ENCODE measurements at places on chromosomes 11 and 22. TPM values are rescaled to one million over a fixed set of nuclear protein-coding genes. Genes with fewer than 3 reads are reported as not detected.

- H3K4me3 ChIP-seq, result no peak overlapping the region
- no peaks in the 10 kb centered on the region for H3K27me3 ChIP-seq
- H3K27ac ChIP-seq, result no peak overlapping the region
- DNase-seq, result no peak
Observed at GRCh38 chr11:114098927-114099326, 39.4 kb downstream of the ZBTB16 start.

DNA sequence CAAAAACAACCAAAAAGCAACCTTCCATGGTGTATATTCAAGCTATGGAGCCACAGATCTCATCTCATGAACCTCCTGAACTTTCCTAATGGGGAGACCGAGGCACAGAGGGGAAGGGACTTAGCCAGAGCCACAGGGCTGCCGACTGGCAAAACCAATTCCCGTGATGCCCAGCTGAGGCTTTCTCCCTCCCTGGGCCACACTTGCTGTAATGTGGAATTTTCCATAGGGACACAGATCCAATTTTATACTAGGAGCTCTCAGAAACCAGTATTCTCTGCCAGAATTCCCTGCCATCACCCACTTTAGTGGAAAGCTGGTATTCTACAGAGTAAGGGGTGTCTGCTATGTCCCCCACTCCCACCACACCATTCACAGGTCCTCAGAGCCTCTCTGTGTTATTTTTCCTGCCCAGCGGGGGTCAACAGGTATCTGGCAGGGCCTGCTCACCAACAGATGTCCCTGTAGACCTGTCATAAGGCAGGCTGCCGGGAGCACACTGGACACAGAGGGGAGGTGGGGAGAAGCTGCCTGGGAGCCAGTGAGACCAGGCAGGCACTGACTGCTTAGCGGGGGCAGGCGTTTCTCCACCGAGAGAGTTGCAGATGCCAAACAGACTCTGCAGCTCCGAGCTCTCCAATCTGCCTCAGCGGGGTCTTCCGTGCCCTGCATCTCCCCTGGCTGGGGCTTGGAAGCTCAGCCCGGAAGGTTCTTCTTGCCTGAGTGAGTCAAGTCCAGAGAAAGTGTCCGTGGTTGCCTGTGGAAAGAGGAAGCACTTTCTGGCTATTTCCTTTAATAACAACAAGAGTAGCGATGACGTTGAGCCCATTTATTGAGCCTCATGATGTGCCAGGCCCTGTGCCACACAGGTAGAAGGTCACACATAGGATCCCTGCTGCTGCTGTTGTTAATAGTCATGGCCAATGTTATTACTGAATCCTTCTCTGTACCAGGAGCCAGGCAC is 26.3 kb downstream of the RPS6KA4 start:
- no peaks in the 10 kb centered on the region for H3K36me3 ChIP-seq
- H3K27ac ChIP-seq, result no peak overlapping the region
- DNase-seq, result no peak

Gene HIPK3
- 24.0 TPM for polyA plus RNA-seq

Gene RIMBP3B
- 0.96 TPM for polyA plus RNA-seq

DNA sequence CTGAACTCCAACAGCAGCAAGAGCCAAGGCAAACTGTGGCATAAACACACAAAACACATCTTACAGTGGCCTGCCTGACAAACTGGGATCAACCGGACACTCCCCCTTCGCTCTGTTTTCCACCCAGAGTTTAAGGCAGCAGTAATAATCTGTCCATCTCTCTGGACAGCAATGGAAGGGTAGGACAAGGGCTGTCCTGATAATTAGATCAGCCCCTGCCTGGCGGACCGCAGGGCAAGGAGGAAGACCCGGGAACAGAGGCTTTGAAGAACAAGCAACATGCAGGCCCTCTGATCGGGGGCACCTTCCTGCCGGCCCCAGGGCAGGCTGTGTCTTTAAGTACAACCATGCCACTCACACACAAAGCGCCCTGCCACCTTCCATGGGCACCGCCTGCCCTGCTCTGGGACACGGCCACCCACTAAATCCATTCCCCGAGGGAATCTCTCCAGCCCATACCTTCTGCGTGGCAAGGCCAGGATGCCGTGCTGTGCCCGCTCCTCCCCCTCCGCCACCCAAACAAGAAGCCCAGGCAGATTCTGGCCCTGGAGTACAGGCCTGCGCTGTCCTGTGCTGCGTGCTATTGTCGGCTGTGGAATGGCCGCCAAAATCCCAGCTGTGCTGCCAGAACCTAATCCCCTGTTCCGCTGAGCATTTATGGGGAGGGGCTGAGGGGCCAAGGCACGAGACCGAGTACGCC is 38.8 kb downstream of the NUMA1 start:
- peak; percentile 43 for DNase-seq
- H3K27ac ChIP-seq, result peak overlapping the region; percentile 88
- no peaks in the 10 kb centered on the region for H3K36me3 ChIP-seq
- no peaks in the 10 kb centered on the region for H3K27me3 ChIP-seq

DNA sequence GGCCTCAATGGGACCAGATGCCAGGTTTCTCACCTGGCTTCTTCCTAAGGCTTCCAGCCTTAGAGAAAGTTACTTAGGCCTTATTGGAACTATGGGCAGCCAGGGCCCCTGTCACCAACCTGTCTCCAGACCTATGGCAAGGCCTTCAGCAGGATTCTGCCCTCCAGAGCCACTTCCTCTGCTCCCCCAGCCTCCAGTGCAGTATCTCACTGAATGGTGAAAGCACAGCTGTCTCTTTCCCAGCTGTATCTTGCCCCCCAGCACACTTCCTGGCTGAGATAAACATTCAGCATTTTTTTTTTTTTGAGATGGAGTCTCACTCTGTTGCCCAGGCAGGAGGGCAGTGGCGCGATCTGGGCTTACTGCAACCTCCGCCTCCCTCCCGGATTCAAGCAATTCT is 1.5 kb downstream of the SLC2A11 start:
- H3K27ac ChIP-seq, result no peak overlapping the region
- H3K4me1 ChIP-seq, result peaks cover 5% of the 10 kb centered on the region
- no peak for DNase-seq
- H3K27me3 ChIP-seq, result no peaks in the 10 kb centered on the region

DNA sequence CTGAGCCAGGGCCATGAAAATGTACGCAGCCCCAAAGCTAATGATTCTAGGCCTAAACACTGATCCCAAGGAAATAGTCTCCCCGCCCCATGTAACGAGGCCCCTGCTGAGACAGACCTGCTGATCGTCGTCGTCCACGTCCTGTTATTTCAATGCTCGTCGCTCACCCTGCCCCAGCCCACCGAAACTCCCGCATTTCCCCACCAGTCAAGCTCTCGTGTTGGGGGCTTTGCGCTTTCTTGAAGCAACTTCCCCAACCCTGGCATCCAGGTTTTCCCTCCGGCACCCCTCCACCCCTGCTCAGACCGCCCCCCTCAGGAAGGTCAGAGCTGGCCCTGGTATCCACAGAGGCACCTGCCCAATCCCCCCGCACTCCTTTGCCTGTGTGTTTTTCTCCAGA is 58.8 kb upstream of the LINC01488 start:
- no peak overlapping the region for H3K4me3 ChIP-seq
- no peaks in the 10 kb centered on the region for H3K4me1 ChIP-seq
- no peaks in the 10 kb centered on the region for H3K27me3 ChIP-seq
- DNase-seq, result no peak
- no peaks in the 10 kb centered on the region for H3K36me3 ChIP-seq

- no peak for DNase-seq
- H3K27me3 ChIP-seq, result no peaks in the 10 kb centered on the region
- H3K27ac ChIP-seq, result no peak overlapping the region
- H3K36me3 ChIP-seq, result no peaks in the 10 kb centered on the region
- no peak overlapping the region for H3K4me3 ChIP-seq
Observed at GRCh38 chr11:5564259-5565019, 16.1 kb upstream of the OR52H1 start.

GRCh38 chr22:46964773-46965550 is 202.5 kb downstream of the TBC1D22A start:
- no peak overlapping the region for H3K4me3 ChIP-seq
- no peak for DNase-seq
- no peaks in the 10 kb centered on the region for H3K27me3 ChIP-seq
- no peaks in the 10 kb centered on the region for H3K4me1 ChIP-seq

DNA sequence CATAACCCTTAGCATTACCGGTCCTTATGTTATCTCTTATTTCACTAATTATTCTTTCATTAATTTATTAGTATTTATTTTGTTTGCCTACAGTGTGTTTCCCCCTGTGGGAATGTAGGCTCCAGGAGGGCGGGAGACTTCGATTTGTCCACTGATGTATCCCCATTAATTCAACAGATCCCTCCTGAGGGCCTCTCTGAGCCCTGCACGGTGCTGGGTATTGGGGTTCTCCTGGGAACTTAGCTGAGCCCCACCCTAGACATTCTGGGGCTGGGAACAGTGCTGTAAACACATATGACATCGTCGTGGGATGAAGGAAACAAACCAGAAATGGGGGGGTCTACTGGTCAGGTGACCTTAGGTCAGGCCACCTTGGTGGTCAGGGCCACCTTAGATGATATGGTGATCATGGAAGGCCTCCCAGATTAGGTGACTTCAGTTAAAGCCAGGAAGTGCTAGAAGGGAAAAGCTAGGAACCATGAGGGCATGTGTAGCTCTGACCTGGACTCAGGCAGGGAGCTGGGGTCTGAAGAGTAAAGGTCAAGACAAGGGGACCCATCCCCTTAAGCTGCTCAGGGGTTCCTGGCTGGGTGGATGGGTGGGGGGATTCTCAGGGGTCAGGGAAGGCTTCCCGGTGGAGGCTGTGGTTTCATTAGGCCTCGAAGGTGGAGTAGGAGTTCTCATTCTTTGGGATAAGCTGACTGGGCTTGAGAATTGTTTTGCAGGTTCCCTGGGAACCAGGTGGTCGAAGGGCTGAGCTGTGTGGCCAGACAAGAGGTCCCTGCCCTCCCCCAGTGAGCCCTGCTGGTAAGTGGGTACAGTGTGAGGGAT is 1.0 kb downstream of the PHETA2 start:
- peak overlapping the region; percentile 49 for H3K4me3 ChIP-seq
- peaks cover 23% of the 10 kb centered on the region for H3K4me1 ChIP-seq
- H3K27me3 ChIP-seq, result no peaks in the 10 kb centered on the region
- no peak for DNase-seq
- peaks cover 6% of the 10 kb centered on the region for H3K36me3 ChIP-seq

DNA sequence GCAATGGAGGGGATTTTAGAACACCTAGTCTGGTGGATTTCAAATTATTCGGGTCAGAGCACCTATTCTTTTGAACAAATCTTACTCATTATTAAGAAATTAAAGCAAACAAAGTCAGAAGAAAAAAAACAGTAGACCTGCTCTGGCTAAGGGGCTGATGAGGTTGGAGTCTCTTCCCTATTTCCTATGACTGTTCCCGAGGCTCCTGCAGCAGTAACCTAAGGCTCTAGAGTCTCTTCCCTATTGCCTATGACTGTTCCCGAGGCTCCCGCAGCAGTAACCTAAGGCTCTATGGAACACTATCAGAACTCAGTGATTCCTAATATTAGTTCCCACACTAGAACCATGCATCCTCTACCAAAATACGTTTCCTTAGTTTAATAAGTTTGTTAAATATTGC is 607.9 kb downstream of the NTM start:
- no peaks in the 10 kb centered on the region for H3K4me1 ChIP-seq
- no peak overlapping the region for H3K27ac ChIP-seq
- H3K27me3 ChIP-seq, result no peaks in the 10 kb centered on the region
- no peak overlapping the region for H3K4me3 ChIP-seq
- H3K36me3 ChIP-seq, result no peaks in the 10 kb centered on the region

DNA sequence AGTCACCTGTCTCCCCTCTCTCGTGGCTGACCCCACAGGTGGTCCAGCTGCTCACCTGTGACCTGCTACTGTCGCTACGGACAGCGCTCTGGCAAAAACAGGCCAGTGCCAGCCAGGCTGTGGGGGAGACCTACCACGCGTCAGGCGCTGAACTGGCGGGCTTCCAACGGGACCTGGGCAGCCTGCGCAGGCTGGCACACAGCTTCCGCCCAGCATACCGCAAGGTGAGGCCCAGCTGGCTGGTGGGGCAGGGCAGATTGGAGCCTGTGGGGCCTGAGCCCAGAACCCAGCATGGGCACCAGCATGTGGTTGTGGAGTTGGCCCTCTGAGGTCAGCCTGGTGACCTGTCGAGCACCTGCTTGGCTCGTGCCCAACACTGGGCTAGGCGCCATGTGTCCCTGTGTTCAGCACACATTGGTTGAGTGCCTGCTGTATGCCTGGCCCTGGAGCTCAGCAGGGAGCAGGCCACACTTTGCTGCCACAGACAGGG is 11.9 kb downstream of the SHISA8 start:
- H3K4me1 ChIP-seq, result peaks cover 5% of the 10 kb centered on the region
- no peaks in the 10 kb centered on the region for H3K36me3 ChIP-seq
- no peak overlapping the region for H3K4me3 ChIP-seq
- H3K27me3 ChIP-seq, result no peaks in the 10 kb centered on the region
- DNase-seq, result no peak
- no peak overlapping the region for H3K27ac ChIP-seq

GRCh38 chr11:60029015-60029632 is 11.1 kb upstream of the OOSP2 start:
- no peaks in the 10 kb centered on the region for H3K27me3 ChIP-seq
- no peak for DNase-seq
- H3K36me3 ChIP-seq, result no peaks in the 10 kb centered on the region
- H3K4me1 ChIP-seq, result no peaks in the 10 kb centered on the region

DNA sequence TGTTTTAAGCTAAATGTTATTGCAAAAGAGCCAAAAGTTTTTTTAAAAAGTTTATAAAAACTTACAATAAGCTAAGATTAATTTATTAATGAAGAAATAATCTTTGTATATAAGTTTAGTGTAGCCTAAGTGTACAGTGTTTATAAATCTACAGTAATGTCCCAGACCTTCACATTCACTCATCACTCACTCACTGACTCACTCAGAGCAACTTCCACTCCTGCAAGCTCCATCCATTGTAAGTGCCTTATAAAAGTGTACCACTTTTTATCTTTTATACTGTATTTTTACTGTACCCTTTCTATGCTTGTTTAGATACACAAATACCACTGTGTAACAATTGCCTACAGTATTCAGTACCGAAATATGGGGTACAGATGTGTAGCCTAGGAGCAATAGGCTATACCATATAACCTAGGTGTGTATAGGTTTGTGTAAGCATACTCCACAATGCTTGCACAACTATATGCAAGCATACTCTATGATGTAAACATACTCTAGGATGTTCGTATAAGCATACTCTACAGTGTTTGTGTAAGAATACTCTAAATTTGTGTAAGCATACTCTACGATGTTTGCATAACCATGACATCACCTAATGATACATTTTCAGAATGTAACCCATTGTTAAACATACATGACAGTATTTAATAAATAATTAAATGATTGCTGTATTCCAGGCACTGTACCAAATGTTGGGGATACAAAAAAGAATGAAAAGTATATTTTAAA is 953.0 kb downstream of the KCNA4 start:
- no peak overlapping the region for H3K27ac ChIP-seq
- no peak overlapping the region for H3K4me3 ChIP-seq
- H3K27me3 ChIP-seq, result no peaks in the 10 kb centered on the region
- DNase-seq, result no peak
- H3K36me3 ChIP-seq, result no peaks in the 10 kb centered on the region

DNA sequence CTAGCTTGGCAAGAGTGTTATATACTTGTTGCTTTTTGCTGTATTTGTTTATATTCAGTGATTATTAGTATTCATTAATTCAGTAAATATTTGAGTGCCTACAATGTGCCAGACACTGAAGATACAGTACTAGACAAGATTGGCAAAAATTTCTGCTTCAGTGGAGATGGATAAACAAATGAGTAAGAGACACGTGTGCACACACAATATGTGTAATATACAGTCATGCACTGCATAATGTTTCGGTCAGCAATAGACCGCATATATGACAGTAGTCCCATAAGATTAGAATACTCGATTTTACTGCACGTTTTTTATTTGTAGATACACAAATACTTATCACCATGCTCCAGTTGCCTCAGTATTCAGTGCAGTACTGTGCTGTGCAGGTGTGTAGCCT is 104.9 kb upstream of the GAL start:
- H3K27ac ChIP-seq, result no peak overlapping the region
- H3K4me3 ChIP-seq, result no peak overlapping the region
- no peak for DNase-seq
- H3K4me1 ChIP-seq, result no peaks in the 10 kb centered on the region

All from naive thymus-derived CD4-positive, alpha-beta T cell (primary cell).